ENCODE measurements at places on chromosomes 7 and 10. TPM values are rescaled to one million over a fixed set of nuclear protein-coding genes. Genes with fewer than 3 reads are reported as not detected.

The CPA4 gene
- total RNA-seq = not detected

The CHN2 gene
- total RNA-seq = 7.2 TPM

The AZGP1 gene
- total RNA-seq = not detected

The AKR1C8 gene
- total RNA-seq = not detected

The FRAT1 gene
- total RNA-seq = 11.7 TPM

The MNX1 gene
- not detected for total RNA-seq

The MLXIPL gene
- total RNA-seq = not detected

The FKBP6 gene
- not detected for total RNA-seq

The SEMA3E gene
- not detected for total RNA-seq

The SEC61A2 gene
- total RNA-seq = 14.5 TPM

The IFIT2 gene
- 21.6 TPM for total RNA-seq

The SPDYE8 gene
- not detected for total RNA-seq

The PDSS1 gene
- 12.0 TPM for total RNA-seq

The ACSL5 gene
- 59.5 TPM for total RNA-seq

The FBXO24 gene
- 1.2 TPM for total RNA-seq

The RASA4B gene
- total RNA-seq = 16.2 TPM

The HGF gene
- total RNA-seq = not detected

The CDC14C gene
- total RNA-seq = not detected

The PRF1 gene
- total RNA-seq = 170 TPM

The C10orf53 gene
- not detected for total RNA-seq
